ENCODE measurements at places on chromosomes 2 and 18. TPM values are rescaled to one million over a fixed set of nuclear protein-coding genes. Genes with fewer than 3 reads are reported as not detected.

GRCh38 chr2:122692400-122693083 lies 937.1 kb downstream of the TSN start:
- no peak for DNase-seq

The ESCO1 gene
- total RNA-seq, result 35.5 TPM

The DAW1 gene
- 0.61 TPM for total RNA-seq

DNA sequence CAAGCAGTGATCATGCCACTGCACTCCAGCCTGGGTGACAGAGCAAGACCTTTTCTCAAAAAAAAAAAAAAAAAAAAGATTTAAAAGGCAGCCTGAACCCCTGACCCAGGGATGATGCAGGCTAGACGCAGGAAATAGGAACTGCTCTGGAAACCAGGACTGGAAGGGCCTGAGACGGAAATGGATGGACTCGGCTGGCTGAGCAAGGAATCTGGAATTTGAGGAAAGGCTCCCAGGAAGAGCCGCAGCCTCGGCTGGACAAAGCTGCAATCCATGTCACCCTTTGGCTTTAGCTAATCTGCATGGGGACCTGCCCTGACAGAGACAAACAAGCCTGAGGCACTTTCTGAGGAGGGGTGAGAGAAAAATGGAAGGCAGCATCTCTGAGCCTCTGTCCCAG lies 55.0 kb upstream of the DAPL1 start:
- DNase-seq, result no peak

All from WTC11 (cell line).